Endothelial cell (in vitro differentiated cells): ENCODE measurements at places on chromosomes 1 and 21.
A peak's percentile ranks its signal among the peaks of the same experiment; 100 is the strongest.

DNA sequence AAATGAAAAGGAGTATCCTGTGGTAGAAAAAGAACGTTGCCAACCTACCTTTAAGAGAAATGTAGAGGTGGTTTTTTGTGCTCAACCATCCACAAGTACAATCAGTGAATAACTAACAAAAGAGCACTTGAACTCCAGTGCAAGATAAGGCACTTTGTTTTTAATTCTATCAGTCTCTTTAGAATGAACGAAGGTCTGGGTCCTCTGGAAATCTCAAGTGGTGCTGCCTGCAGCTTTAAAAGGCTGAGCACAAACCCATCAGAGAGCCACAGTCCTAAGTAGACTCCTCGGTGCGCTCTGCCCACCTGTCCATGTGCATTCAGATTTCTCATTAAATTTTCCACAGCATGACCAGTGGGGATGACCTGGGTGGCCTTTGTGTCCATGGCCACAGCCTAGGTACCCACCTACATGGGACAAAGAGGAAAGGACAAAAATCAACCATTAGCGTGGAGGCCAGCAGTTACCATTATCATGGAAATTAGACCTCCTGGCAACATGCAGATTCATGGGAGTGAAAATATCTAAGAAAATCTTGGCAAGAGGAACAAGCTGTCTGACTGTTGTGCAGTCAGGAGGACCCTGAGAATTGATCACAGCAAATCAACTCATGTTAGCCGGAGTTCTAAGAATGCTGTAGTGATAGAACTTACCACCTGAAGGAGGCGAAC lies 9.4 kb downstream of the TRIM45 start:
- peaks cover 4% of the 10 kb centered on the region for H3K36me3 ChIP-seq
- no peak for DNase-seq
- H3K27ac ChIP-seq = no peak overlapping the region

DNA sequence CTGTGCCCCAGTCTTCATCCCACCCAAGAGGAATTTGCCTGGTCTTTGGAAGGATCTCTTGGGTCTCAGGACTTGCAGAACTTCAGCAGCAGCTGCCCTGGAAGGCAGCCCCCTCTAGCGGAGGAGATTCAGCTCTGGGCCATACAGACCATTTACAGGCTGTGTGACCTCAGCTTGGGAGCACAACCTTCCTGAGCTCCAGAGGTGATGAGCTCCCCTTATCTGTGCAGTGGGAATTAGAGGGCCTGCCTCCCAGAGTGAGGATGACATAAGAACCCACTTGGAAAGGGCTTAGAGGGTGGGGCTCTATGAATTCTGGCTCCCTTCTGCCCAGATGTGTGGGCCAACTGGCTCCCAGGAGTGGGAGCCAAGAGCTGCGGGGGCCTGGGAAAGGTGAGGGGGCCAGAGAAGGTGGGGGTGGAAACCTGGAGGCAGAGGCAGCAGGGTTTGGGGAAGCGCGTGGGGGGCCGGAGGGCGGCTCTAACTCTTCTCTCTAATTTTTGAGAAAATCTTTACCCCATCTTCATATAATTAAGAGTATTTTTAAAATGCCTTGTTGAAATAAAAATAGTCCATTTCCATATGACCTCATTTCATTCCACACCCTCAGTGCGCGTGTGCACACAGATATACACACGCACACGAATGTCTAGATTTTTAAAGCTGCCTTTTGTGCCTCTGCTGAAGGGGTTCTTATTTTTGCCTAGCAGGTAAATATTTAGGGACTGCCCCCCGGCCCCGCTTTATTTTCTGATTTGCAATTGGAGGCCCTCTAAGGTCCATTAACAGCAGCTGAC lies 21.5 kb downstream of the EPHB2 start:
- H3K27ac ChIP-seq = no peak overlapping the region
- H3K4me3 ChIP-seq = no peak overlapping the region
- peaks cover 5% of the 10 kb centered on the region for H3K27me3 ChIP-seq
- DNase-seq = peak; percentile 40
- peaks cover 5% of the 10 kb centered on the region for H3K4me1 ChIP-seq
- no peaks in the 10 kb centered on the region for H3K36me3 ChIP-seq

- no peak overlapping the region for H3K27ac ChIP-seq
- peaks cover 11% of the 10 kb centered on the region for H3K27me3 ChIP-seq
- no peak for DNase-seq
- no peaks in the 10 kb centered on the region for H3K36me3 ChIP-seq
These were observed 65.2 kb upstream of the ARHGEF16 start for GRCh38 chr1:3389093-3389833.

- DNase-seq = no peak
- no peaks in the 10 kb centered on the region for H3K4me1 ChIP-seq
- H3K27me3 ChIP-seq = peaks cover 2% of the 10 kb centered on the region
- no peak overlapping the region for H3K4me3 ChIP-seq
- H3K36me3 ChIP-seq = no peaks in the 10 kb centered on the region
These were observed 364.0 kb upstream of the DUSP10 start for GRCh38 chr1:222105861-222106260.

DNA sequence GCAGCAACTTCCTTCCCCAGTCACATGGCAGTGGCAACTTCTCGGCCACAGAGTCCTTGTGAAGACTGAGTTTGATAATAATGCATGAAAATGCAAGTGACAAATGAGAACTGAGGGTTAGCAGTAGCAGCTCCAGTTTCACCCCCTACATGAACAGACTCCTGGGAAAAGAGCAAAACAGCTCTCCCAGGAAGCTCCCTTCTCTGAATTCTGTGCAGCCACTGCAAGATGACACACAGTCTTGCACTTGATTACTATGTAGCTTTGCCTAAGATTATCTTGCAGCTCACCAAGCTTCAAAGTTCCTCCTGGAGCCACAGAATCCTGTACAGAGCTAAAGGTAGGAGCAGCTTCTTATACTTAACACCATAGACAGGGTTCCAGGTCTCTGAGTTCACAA lies 4.7 kb downstream of the PGBD5 start:
- peaks cover 12% of the 10 kb centered on the region for H3K27me3 ChIP-seq
- no peaks in the 10 kb centered on the region for H3K36me3 ChIP-seq
- H3K4me3 ChIP-seq = no peak overlapping the region

DNA sequence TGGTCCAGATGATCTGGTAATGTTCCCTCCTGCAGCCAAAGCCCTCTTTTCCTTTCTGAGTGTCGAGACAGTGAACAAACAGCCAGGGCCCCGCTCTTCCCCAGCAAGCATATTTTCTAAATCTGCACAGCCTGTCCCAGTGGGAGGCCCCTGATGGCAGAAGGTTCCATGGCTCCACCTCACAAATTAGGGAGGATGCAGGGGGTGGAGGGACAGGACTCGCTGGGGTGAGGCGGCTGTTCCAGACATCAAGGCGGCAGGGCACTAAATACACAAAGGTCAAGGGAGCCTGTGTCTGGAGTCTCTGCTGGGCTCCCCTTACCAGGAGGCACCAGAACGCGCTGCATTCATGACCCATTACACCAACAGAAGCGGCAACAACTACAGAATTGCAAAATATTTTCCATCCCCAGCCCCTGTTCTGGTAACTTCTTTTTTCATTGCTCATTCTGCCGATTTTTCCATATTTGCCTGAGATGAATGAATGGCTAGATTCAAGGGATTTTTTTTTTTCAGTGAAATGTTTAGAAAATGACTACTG lies 27.0 kb upstream of the PRELP start:
- peaks cover 13% of the 10 kb centered on the region for H3K27me3 ChIP-seq
- no peak for DNase-seq
- peaks cover 51% of the 10 kb centered on the region for H3K4me1 ChIP-seq
- H3K4me3 ChIP-seq = no peak overlapping the region

GRCh38 chr1:67525053-67525760 lies 95.0 kb upstream of the SERBP1 start:
- no peak overlapping the region for H3K27ac ChIP-seq

GRCh38 chr1:227949954-227950734 lies 2.4 kb upstream of the WNT9A start:
- no peak for DNase-seq
- H3K27ac ChIP-seq = no peak overlapping the region
- peaks cover 19% of the 10 kb centered on the region for H3K27me3 ChIP-seq
- no peaks in the 10 kb centered on the region for H3K36me3 ChIP-seq
- H3K4me3 ChIP-seq = no peak overlapping the region

- no peaks in the 10 kb centered on the region for H3K36me3 ChIP-seq
- no peak overlapping the region for H3K4me3 ChIP-seq
- H3K27ac ChIP-seq = peak overlapping the region; percentile 58
- peak; percentile 8 for DNase-seq
These were observed 417.1 kb downstream of the SETD4 start for GRCh38 chr21:35643176-35643575.

DNA sequence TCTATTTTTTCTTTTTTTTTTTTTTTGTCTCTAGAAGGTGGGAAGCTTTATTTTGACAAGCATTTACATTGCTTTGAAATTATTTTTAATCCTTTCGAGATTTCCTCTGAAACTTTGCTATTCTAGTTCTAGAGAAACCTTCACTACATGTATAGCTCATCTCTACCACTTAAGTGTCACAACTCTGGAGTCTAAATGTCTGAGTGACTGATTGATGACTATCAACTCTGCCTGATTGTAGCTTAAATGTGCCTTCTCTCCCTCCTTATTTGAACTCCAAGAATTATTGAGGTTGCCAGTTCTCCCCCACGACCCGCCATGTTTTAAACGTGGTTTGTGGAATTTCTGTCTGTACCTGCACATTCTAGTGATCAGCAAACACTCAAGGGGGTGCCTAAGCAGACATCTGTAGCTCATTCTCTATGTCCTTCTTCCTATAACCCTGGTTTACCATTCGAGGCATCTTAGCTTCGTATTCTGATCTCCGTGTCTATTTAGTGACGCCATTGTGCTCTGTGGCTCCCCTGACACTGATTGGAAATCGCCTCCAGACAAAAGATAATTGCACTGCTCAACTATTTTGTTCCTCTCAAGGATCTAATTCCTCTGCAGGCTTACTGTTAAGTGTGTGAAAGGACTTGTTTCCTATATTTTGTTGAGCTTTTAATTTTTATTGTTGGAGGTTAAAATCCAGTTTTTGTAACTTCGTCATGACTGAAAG lies 1570.6 kb downstream of the BRINP3 start:
- no peaks in the 10 kb centered on the region for H3K4me1 ChIP-seq
- peaks cover 4% of the 10 kb centered on the region for H3K27me3 ChIP-seq
- no peaks in the 10 kb centered on the region for H3K36me3 ChIP-seq
- H3K27ac ChIP-seq = no peak overlapping the region

- DNase-seq = no peak
- no peak overlapping the region for H3K27ac ChIP-seq
- H3K4me1 ChIP-seq = no peaks in the 10 kb centered on the region
- H3K27me3 ChIP-seq = peaks cover 6% of the 10 kb centered on the region
- H3K4me3 ChIP-seq = no peak overlapping the region
These were observed 8.2 kb upstream of the TRIM63 start for GRCh38 chr1:26075421-26076144.

DNA sequence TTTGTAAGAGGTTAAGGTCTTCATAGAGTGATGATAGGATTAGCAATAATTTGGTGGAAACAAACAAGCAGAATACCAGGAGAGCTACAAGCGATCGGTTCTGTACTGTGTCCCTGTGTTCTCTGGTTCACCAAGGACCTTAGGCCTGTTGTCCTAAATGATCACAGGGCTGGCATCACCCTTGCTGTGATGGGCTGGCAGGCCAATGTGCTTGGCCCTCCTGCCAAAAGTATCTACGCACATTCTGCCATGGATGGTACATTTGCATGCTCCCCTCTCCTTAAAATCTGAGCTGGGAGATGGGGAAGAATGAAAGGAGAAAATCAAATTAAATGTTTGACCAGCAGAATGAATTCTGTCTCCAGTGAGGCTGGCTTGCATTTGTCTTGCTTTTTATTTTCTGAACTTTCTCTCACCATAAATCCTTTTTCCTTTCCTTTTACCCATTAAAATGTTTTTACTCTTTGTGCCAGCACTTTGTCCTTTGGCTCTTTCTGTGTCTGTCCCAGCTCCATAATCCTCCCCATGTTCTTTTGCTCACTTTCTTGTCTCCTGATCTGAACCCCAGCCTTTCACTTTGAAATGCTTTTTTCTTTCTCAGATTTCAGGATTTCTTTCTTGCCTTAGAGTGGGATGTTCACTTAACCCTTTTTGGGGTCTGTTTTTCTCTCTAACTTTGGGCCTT lies 51.7 kb downstream of the PBX1 start:
- H3K27ac ChIP-seq = no peak overlapping the region
- H3K4me3 ChIP-seq = no peak overlapping the region
- no peaks in the 10 kb centered on the region for H3K27me3 ChIP-seq
- H3K4me1 ChIP-seq = peaks cover 21% of the 10 kb centered on the region
- no peak for DNase-seq
- no peaks in the 10 kb centered on the region for H3K36me3 ChIP-seq

GRCh38 chr21:8998946-8999681 lies 1522.3 kb upstream of the TPTE start:
- H3K4me1 ChIP-seq = no peaks in the 10 kb centered on the region
- H3K27ac ChIP-seq = no peak overlapping the region
- no peak for DNase-seq
- H3K4me3 ChIP-seq = no peak overlapping the region
- peaks cover 4% of the 10 kb centered on the region for H3K36me3 ChIP-seq
- peaks cover 4% of the 10 kb centered on the region for H3K27me3 ChIP-seq

- no peak overlapping the region for H3K27ac ChIP-seq
- no peaks in the 10 kb centered on the region for H3K27me3 ChIP-seq
- DNase-seq = no peak
- H3K36me3 ChIP-seq = no peaks in the 10 kb centered on the region
These were observed 321.4 kb downstream of the DPYD start for GRCh38 chr1:97599447-97599846.

DNA sequence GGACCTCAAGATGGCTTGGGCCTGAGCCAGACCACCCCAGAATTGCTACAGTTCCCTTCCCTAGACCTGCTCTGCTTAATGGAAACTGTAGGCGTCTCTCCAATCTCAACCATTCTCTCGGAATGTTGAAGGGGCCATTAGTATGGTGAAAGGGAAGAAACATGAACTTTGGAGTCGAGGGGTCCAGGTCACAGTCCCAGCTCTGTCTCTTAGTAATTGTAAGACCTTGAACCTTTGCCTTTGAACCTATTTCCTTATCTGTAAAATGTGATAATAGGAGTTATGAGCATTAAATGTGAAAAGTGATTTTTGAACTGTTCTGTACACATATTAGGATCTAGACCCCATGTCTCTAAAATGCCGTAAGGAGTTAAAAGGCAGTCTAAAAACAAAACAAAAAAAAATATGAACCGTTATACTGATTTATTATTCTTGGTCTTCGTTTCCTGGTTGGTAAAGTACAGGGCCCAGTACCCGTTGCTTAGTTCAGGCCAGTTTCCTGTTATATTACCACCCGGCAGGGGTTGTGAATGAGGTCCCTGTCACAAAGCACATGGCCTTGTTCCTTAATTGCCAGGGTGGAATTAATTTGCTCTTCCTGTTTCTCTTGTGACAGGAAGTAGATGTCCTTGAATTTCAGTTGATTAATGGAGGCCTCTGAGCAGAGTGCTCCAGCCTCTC lies 42.3 kb downstream of the TCEANC2 start:
- DNase-seq = no peak
- no peaks in the 10 kb centered on the region for H3K27me3 ChIP-seq
- H3K4me1 ChIP-seq = peaks cover 31% of the 10 kb centered on the region

- no peak for DNase-seq
- H3K4me1 ChIP-seq = no peaks in the 10 kb centered on the region
- H3K4me3 ChIP-seq = no peak overlapping the region
- H3K36me3 ChIP-seq = peaks cover 16% of the 10 kb centered on the region
- no peaks in the 10 kb centered on the region for H3K27me3 ChIP-seq
- H3K27ac ChIP-seq = no peak overlapping the region
These were observed 105.8 kb downstream of the SMYD2 start for GRCh38 chr1:214386747-214387146.

- H3K27me3 ChIP-seq = peaks cover 3% of the 10 kb centered on the region
- no peaks in the 10 kb centered on the region for H3K4me1 ChIP-seq
- DNase-seq = no peak
- H3K4me3 ChIP-seq = no peak overlapping the region
- H3K27ac ChIP-seq = no peak overlapping the region
- H3K36me3 ChIP-seq = no peaks in the 10 kb centered on the region
These were observed 1.5 kb upstream of the ST6GALNAC5 start for GRCh38 chr1:76865696-76866286.
